ENCODE measurements at places on chromosomes 11 and 22.

- DNase-seq, result no peak
Observed at GRCh38 chr22:46803031-46803880, 40.8 kb downstream of the TBC1D22A start.

DNA sequence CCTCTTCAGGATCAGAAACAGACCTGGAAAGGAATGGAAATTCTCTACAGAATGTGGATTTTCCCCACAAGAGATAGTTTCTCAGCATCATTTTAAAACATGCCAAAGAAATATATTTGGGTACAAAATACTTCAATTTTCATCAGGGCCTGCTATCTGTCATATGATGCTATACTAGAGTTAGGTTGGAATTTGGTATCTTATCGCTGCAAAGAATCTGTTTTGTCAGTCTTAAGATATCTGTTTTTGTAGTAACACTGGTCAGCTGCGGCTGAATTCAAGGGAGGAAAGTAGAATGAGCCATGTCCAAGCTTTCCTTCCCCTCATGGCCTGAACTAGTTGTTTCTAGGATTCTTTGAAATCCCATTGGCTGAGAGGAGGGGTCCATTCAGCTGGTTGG, 806.4 kb downstream of the KCNA4 start:
- DNase-seq, result no peak

GRCh38 chr11:71079795-71080194, 172.6 kb downstream of the SHANK2 start:
- no peak for DNase-seq

- no peak for DNase-seq
Observed at GRCh38 chr11:129960216-129961214, 42.1 kb downstream of the PRDM10 start.

- DNase-seq, result no peak
Observed at GRCh38 chr11:93564895-93565294, 21.7 kb upstream of the SMCO4 start.

GRCh38 chr11:132941024-132941646, 591.2 kb downstream of the OPCML start:
- no peak for DNase-seq

GRCh38 chr11:1773131-1773993, 9.6 kb upstream of the CTSD start:
- no peak for DNase-seq

GRCh38 chr11:68651208-68651984, 32.9 kb upstream of the GAL start:
- no peak for DNase-seq

DNA sequence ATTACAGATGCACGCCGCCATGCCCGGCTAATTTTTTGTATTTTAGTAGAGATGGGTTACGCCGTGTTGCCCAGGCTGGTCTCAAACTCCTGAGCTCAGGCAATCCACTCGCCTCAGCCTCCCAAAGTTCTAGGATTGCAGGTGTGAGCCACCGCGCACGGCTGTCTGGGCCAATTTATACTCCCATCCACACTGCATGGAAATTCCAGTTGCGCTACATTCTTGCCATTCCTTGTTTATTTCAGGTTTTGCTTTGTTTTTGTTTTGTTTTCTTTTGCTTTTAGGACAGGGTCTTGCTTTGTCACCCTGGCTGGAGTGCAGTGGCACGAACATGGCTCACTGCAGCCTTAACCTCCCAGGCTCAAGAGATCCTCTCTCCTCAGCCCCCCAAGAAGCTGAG, 11.0 kb upstream of the CAPRIN1 start:
- DNase-seq, result no peak

- DNase-seq, result no peak
Observed at GRCh38 chr11:99422581-99423427, 402.1 kb downstream of the CNTN5 start.

GRCh38 chr11:6635082-6635932, 16.1 kb upstream of the TPP1 start:
- no peak for DNase-seq

- DNase-seq, result no peak
Observed at GRCh38 chr22:20524004-20524481, 16.6 kb downstream of the MED15 start.

- no peak for DNase-seq
Observed at GRCh38 chr11:58659404-58659803, 36.9 kb downstream of the CNTF start.

DNA sequence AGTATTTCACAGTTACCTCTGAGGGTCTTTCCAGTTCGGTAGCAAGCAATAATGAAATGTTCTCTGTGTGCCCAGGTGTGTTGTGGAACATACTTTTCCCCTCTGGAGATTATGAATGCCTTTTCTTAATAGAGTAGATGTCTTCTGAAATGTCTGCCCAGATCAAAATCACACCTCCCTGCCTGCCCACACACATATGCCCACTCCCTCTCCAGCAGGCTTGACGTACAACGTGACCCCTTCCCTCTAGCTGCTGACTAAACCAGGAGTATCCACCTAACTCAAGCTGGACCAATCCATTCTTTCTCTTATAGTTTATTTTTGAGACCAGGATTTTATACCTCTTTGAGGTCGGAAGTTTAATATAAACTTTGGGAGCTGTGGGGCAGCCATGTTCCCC, 48.7 kb downstream of the ME3 start:
- DNase-seq, result no peak

DNA sequence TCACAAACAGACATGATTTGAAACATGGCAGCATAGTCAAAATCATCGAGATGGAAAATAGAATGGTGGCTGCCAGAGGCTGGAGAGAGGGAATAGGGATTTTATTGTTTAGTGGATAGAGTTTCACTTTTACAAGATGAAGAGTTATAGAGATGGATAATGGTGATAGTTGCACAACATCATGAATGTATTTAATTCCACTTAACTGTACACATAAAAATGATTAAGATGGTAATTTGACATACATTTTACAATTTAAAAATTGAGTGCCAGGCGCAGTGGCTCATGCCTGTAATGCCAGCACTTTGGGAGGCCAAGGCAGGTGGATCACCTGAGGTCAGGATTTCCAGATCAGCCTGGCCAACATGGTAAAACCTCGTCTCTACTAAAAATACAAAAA, 21.2 kb downstream of the TTC28 start:
- no peak for DNase-seq

DNA sequence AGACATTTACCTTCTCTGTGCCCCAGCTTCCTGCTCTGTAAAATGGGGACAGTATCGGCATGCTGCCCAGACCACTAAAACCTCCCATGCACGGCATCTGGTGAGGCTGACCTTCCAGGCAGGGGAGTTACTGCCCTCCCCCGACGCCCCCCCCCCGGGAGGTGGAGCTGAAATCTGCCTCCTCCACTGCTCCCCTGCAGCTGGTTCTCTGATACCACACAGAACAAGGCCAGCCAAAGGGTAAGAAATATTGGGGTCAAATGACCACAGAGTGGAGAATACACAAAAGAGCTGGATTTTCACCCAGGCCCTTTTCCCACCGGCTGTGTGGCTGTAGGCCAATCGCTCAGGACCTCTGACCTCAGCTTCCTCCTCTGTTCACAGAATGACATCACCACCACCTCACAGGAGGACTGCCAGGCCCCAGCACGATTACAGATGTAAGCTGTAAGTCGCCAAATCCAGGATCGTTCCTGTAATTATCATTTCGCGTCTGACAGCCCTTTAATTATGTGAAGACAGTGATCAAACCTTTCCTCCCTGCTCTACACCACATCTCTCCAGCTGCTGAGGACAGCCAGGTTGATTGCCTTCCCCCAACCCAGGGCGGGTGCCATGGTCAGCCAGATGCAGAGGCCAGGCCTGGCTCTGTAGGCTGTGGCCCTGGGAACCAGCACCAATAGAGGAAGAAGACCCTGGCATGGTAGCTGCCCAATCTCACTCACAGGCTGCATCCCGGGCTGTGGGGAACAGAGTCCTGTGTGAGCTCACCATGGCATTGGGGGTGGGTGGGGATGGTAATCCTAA, 35.7 kb upstream of the KLHL35 start:
- DNase-seq, result no peak

DNA sequence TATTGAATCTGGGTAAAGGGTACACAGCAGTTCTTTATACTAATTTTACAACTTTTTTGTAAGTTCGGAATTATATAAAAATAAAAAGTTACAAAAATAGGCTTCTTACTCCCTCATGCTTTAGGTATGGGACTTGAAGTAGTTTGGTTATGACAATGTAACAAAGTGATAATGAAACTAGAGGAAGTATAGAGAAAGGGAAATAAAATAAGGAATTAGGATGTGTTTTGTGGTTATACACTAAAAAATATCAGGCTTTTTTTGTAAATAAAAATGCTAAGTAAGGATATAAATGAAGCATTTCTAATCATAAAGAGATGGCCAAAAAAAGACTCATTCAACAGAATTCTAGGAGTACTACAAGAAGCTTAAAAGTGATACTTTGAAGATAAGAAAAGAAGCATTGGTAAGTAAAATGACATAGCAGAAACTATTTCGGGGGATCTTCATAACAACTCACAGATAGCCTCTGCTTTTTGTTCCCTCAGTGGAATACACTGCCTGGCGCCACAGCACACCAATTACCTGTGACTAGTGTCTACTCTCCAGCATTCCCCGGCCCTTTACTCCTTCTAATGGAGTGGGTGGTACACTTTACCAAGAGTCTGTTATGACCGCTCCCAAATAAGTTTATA, 322.7 kb upstream of the PITPNB start:
- no peak for DNase-seq

DNA sequence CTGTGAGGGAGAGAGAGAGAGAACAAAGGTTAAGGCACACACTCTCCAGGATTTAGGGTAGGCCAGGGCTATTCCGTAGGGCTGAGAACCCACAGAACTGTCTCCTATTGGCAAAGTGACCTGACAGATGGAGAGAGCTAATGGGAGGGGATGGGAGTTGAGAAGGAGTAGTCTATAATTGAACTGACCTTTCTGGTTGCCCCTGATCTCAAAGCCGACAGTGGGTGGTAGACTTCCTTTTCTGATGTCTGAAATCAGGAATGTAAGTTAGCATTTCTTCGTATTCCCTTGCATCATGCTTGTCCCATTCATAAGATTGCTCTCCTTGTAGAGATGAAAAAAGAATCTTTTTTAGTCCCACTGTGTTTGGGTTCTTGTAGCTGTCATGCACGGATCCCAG, 210.1 kb downstream of the NTM start:
- no peak for DNase-seq

DNA sequence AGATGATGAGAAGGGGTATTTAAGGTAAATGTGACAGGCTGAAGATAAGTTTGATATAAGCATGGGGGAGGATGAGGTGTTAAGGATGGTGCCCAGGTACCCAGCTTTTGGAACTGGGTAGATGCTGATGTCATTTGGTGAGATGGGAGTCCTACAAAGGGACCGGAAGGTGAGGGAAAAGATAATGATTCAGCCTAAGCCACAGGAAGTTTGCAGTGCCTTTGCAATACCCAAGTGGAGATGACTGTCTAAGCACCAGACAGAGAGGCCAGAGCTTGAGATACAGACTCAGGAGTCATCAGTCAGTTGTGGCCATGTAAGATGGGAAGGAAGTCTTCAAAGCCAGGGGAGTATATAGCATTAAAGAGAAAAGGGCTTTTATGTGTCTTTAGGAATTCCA, 30.0 kb upstream of the SMCO4 start:
- DNase-seq, result no peak

GRCh38 chr22:17264321-17265052, 45.3 kb upstream of the ADA2 start:
- no peak for DNase-seq

GRCh38 chr11:115963156-115963555, 458.9 kb upstream of the CADM1 start:
- DNase-seq, result no peak

DNA sequence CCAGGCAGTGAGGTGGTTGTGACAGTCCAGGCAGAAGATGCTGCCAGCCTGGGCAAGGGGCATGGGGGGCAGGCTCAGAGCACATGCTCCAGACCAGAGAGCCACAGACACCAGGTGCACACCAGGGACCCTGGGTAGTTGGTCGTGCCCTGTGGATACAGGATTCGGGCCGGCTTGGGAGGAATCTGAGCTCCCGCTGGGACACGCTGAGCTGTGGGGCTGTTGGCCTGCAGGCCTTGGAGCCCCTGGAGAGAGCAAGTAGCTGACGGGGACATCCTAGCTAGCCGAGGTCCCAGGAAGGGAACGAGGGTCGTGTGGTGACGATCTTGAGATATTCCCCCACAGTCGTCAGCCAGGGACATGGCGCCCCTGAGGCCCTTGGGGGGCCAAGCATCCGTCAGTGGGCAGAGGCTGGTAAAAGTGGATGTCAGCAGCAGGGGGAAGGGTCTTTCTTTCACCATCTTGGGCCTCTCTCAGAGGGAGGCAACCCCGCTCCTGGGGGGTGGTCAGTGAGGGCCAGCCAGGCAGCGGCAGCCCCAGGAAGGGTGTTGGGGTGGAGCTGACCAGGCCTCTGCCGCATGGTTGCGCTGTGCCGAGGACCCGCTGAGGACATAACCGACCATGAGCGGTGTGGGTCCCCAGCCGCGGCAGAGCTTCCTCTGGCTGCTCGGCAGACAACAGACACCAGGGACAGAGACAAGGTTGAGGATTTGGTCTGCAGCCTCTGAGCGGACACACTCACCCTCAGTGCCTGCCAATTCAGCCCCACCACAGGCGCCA, 44.0 kb downstream of the CDKN1C start:
- no peak for DNase-seq
